ENCODE measurements at places on chromosomes 6 and 20.

- no peak for DNase-seq
Measured at GRCh38 chr20:2289475-2289874, 6.3 kb upstream of the TGM3 start.

DNA sequence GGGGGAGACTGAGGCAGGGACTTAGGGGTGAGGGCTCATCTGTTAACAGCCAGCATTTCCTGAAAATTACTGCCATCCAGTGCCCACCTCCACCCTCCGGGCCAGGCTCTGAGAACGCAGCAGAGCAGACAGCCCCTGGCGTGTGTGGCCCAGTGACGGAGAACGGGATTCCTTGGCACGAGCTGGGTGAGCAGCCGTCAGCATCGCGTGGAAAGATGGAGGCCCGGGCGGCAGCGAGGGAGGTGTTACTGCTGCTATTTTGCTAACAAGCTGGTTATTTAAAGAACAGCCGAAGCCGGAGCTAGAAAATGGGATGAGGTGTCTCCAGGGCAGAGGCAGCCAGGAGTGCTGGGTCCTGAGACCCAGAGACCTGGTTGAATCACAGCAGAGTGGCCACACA is 62.7 kb downstream of the DLGAP4 start:
- no peak for DNase-seq

DNA sequence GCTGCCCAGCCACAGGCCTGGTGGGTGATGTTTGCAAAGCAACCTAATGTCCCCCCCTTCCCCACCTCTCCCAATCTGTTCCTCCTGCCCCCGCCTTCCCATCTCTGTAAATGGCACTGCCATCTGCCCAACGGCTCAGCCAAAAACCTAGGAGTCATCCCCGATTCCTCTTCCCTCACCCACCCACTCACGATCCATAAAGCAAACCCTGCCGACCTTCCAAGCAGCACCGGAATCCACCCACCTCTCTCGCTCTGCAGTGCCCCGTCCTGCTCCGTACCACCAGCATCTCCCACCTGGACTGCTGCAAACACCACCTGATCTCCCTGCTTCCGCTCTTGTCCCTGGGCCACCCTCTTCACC is 37.6 kb downstream of the SULF2 start:
- DNase-seq = no peak

DNA sequence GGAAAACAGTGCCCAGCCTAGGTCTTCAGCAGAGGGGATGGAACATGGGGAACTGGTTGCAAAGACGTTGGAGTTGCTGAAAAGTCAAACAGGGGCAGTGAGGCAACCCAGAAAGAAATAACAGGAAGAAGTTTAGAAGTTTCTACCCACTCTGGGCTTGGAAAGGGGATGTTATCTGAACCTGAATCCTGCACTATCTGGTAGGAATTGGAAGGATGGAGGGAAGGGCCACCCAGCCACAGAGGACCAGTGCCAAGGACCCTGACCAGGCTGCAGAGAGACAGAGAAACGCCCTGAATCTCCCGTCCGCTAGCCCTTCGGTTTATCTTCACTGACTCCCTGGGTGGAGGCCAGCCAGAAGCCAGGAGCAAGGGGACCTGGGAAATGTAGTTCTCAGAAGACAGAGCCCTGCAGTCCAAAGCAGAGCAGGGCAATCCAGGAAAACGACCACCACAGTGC is 217.3 kb upstream of the RREB1 start:
- no peak for DNase-seq

Data from SK-N-MC (cell line).